ENCODE measurements at places on chromosomes 7 and 10.

- no peak for DNase-seq
Observed at GRCh38 chr10:112771733-112772132, 178.3 kb upstream of the TCF7L2 start.

GRCh38 chr10:83545901-83546391 lies 593.4 kb upstream of the GHITM start:
- DNase-seq = no peak

GRCh38 chr7:150379441-150380379 lies 580 bp downstream of the ZNF775 start:
- DNase-seq = no peak

DNA sequence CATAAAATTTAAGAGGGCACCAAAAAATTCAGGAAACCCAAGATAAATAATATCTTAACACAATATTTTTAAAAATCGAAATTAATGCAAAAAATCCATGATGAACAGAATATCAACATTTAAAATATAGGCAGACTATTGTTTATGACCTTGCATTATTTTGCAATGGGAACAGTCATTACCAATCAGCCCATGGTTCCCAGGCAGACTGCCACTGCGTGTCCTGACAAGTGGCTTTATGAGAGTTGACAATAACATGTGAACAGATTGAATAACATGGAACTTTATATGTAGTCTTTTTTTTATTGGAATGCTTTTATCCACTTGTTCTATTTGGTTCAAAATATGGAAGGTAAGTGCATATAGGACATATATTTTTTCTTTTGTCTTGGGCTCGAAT lies 3.1 kb upstream of the AVPI1 start:
- no peak for DNase-seq

DNA sequence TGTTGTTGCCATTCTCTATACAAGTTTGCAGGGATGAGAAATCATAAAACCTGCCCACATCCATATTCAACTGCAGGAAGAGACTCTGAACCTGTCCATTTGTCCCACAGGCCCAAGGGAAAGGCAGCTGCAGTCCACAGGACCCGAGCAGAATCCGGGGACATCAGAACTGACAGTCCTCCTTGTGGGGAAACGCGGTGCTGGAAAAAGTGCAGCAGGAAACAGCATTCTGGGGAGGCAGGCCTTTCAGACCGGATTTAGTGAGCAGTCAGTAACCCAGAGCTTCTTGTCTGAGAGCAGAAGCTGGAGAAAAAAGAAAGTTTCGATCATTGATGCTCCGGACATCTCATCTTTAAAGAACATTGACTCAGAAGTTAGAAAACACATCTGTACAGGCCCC lies 23.5 kb downstream of the GIMAP8 start:
- DNase-seq = no peak

All from caudate nucleus (tissue), 63 donors.